ENCODE measurements at places on chromosomes 11 and 22.

DNA sequence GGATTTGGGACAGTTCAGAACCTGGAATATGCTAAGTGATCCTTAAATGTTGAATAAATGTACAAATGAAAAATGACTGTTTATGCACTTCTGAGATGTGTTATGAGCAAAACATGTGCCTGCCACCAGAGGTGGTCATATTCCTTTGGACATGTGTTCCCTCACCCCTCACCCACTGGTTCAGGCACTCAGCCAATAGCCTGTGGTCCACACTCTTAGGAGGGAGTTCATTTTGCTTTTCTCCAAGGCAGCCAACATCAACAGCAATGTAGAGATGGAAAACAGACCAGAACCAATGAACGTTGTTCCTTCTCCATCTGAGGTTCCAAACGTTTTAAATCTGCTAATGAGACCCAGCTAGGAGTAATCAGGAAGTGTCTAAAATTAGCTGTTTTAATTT lies 44.0 kb downstream of the RPUSD4 start:
- no peak for DNase-seq

- DNase-seq = no peak
These were observed 14.9 kb downstream of the LMO1 start for GRCh38 chr11:8248786-8249185.

DNA sequence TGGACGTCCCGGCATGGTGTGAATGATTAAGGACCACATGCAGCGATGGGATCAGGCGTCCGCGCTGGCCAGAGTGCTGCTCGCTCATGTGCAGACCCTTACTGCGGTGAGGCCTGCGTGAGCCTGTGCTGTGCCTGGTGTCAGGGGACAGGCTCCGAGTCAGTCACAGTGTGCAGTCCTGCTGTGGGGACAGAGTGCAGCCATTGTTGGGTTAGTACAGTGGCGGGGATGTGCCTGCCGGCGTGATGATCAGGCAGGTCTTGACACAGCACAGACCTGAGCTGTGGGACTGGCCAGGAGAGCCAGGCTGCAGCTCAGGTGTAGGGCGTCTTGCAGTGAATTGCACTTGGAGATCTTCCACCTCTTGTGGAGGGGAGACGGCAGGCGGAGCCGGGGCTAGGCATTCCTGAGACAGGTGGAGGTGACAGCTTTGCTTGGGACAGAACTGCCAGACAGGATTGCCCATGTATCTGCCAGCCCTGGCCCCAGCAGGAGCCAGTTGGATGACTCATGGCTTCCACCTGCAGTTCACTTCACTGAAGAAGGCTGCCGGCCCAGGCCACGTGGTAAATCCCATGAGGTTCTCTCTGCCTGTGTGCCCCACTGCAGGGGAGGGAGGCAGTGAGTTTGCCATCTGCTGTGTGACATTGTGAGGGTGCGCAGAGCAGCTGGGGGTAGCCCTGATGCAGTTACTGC lies 17.3 kb downstream of the TRMU start:
- peak; percentile 39 for DNase-seq

DNA sequence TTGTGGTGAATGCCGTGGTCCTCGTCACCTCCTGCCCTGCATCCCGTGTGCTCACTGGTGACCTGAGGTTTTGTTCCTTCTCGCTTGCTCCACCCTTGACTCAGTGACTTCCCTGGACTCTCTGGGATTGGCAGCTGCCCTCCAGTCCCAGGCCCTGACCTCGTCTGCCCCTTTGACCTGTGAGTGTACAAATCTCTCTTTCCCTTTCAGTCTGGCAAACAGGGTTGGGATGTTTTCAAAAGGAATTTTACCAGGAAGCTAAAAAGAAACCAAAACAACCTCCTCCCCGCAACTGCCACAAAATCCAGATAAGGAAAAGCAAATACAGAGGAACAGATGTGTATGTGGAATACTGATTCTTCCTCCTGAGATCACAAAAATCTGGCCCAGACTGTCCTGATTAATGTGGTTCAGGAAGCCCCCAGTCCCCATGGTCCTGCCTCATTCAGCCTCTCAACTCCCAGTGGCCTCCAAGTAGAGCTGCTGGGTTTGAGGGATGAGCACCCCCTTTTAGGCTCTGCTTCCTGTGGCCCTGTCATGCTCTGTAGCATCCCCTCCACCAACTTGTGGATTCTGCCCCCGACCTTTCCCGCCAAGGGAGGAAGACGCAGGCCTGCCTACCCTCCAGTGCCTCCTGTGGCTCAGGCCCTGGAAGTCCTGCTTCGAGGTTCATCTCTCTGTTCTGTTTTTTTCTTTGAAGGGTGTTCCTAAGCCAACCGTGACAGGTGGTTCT lies 15.2 kb downstream of the ROBO4 start:
- no peak for DNase-seq

GRCh38 chr11:116162886-116163230 lies 609.9 kb downstream of the BUD13 start:
- DNase-seq = no peak

- no peak for DNase-seq
These were observed 37.7 kb downstream of the SHISAL1 start for GRCh38 chr22:44274918-44275630.

DNA sequence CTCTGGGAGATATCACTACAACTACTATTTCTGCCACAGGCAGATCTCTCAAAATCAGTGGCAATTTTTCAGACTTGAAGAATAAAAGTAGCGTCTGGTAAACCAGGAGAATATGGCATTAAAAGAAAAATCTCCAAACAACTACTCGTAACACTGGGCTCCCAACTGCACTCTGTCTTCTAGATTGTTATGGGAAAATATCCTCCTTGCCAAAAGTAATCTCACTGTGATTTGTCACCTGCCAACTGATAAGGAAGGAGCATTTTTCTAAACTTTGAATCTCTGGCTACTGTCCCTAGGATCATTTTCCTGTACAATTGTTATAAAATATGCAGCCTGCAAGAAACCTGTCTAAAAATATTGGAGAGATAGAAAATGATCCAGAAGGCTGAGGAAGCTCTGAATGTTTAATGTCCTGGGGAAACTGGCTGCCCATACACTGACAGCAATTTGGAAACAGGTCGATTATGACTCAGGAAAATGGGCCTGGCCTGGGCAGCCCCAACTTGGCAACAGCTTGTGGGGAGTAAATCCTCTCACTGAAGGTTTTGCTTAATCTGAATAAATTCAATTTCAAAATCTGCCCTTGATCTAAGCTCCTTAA lies 90.5 kb upstream of the DBX1 start:
- no peak for DNase-seq

DNA sequence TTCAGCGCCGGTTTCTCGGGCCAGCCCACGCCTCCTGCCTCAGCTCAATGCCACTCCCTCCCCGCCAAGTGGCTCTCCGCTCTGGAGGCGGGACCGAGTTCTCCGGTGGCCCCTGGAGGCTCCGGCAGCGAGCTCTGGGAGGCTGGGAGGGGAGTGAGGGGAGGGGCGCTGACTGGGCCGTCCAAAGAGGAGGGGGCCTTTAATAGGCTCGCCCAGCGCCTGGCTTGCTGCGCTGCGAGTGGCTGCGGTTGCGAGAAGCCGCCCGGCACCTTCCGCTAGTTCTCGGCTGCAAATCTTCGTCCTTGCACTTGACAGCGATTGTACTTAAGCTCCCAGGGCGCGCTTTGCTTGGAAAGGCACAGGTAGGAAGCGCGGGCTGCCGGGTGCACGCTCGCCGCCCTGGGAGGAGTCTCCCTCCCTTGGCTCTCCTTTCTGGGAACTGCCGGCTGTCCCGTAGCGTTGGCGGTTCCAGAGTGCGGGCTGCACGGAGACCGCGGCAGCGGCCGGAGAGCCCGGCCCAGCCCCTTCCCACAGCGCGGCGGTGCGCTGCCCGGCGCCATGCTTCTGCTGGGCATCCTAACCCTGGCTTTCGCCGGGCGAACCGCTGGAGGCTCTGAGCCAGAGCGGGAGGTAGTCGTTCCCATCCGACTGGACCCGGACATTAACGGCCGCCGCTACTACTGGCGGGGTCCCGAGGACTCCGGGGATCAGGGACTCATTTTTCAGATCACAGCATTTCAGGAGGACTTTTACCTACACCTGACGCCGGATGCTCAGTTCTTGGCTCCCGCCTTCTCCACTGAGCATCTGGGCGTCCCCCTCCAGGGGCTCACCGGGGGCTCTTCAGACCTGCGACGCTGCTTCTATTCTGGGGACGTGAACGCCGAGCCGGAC lies at the start of gene ADAMTS15:
ADAMTS15 (plus strand) TSS at position 230 of the 894 bp plus-strand sequence; CDS start at position 559, 329 bp downstream.
- DNase-seq = peak; percentile 66

DNA sequence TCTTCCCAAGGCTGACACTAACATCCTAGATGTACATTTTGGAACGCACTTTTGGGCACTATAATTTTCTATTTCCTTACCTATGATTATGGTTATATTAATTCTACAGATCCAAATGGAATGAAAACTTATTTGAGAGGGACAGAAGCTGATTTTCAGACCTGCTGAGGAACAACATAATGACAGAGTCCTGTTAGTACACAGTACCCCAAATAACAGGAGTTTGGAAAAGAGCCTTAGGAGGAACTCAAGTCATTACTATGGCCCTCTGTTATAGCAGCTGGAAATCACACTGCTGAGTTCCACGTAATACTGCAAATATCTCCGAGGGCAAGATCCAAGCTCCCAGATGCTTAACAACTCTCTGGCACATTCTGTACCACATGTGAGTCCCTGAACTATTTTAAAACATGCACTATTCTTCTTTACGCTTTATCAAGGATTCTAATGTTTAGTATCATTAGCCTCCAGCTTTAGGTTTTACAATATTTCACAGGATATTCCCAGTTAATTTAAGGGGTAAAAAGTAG lies 1027.7 kb upstream of the CCDC90B start:
- DNase-seq = no peak
